T follicular helper cell (primary cell): ENCODE measurements at places on chromosomes 7 and 10.

GRCh38 chr7:101093906-101094305 is 8.6 kb downstream of the TRIM56 start:
- no peak for DNase-seq

DNA sequence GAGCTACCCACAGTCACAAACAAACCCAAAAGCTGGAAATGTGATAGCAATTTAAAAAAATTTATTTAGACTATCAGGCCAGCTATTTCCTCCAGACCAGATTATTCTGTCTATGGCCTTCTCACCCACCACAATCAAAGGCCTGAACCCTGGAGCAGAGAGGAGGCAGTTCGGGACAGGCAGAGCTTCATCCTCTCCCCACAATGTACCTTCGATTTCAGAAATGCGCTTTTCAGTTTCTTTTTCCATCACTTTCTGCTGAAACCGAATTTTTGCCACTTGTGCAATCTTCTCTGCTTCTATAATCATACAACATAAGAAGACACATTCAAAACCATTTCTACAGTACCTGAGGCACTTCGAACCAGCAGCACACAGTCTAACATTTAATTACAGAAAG is 29.9 kb downstream of the ERLIN1 start:
- no peak for DNase-seq

- DNase-seq, result no peak
Measured at GRCh38 chr7:98935811-98936210, 57.5 kb downstream of the TRRAP start.

GRCh38 chr7:51175316-51175991 is 141.2 kb downstream of the COBL start:
- DNase-seq, result no peak

DNA sequence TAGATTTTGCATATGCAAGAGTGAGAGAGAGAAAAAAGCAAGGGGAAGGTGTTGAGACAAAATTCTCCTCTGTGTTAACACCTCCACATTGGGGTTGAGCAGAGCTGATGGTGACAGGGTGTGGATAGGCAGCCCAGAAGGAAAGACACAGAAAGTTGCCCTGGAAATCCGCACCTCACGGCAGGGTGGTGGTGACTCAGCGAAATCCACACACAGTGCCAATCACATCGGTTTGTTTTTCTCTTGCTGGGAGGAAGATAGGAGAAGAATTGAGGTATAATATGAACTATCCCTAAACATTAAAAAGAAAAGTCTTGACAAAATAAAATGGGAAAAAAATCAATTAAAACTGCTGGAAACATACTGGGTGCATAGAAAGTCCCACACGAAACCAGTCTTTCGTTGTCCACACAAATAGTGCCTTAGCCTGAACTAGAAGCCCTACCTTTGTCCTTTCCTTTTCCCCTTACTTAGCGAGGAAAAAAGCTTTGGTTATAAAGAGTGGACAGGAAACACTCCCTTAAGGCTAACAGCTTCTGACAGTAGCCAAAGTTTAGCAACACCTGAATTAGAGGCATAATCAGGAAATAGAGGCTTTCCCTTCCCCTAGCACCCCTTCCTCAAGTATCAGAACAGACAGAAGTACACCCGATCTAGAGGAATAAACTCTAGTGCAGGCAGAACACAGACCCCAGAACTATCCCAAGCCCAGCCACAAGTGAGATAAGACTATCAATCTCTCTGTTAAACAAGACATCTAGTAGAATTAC is 39.2 kb upstream of the DNAJC1 start:
- DNase-seq, result no peak
